Stimulated activated CD8-positive, alpha-beta memory T cell treated with anti-CD3 and anti-CD28 coated beads, Interleukin-4, amount 100 ng/mL, for 24 hours (primary cell): ENCODE measurements at places on chromosomes 5 and 9.

DNA sequence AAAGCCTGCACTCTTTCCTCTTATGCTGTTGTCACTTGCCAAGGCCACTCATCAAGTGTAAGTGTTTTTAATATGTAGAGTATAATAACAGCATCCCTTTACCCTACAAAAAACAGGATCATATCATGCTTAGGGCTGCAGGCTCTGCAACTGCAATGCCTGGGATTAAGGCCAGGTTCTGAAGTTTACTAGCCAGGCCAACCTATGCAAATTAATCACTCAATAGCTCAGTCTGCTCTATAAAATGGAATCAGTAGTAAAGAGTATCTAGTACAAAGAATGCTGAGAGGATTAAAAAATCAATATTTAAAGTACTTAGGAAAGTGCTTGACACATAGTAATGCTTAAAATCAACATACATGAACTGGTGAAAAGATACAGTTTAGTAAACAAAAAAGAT, 253.3 kb downstream of the EDIL3 start:
- no peak for DNase-seq

DNA sequence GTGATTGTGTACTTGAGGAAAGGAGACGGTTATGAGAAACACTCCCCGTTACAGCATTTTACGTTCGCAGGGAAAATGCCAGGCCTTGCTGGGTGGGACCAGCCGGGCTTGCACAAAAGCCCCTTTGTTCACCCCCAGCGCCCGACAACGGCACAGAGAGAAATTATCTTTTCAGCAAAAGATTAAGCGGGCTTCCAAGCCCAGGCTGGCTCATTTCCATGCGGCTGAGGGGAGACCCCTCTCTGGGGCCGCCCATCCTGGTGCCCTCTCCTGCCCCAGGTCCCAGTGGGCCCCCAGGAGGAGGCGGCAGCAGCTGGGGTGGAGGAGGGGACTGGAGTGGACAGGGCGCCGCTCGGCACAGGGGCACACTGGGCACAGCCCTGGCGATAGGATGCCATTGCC, 50.8 kb upstream of the NOTCH1 start:
- no peak for DNase-seq

- DNase-seq = peak; percentile 44
Observed at GRCh38 chr9:122051351-122052321, 41.5 kb downstream of the TTLL11 start.

DNA sequence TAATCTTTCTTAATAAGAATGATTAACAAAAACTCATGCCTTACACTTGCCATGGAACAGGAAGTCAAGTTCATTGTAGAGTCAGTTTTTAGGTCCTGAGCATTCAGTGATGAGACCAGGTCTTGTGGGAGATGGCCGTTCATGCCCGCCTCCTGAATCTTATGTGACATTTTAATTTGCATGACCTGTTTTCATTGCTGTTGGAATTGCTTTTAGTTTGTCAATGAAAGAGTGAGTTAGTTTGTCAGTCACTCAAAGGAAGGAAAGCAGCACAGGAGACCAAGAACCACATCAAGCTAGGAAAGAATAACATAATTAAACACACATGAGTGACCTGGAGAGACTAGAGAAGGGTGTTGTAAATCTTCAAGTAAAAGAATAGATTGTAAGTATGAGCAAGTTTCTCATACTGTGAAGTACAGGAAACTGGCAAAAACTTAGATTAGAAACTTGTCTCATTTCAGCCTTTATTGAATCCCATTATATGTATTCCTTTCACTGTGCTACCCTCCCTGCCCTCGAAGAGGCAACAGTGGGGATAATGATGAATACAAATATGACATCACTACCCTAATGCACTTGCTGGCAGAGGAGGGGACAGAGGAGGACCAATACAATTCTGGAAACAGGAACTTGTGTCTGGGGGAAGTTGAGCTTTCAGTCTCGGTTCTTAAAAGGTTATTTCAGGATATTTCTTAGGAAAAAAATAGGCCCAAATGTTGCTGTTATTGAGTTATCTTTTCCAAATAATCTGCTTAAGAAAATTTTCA, 64.3 kb upstream of the C6 start:
- DNase-seq = no peak

- no peak for DNase-seq
Observed at GRCh38 chr9:77424993-77425392, 223.1 kb downstream of the GNA14 start.

DNA sequence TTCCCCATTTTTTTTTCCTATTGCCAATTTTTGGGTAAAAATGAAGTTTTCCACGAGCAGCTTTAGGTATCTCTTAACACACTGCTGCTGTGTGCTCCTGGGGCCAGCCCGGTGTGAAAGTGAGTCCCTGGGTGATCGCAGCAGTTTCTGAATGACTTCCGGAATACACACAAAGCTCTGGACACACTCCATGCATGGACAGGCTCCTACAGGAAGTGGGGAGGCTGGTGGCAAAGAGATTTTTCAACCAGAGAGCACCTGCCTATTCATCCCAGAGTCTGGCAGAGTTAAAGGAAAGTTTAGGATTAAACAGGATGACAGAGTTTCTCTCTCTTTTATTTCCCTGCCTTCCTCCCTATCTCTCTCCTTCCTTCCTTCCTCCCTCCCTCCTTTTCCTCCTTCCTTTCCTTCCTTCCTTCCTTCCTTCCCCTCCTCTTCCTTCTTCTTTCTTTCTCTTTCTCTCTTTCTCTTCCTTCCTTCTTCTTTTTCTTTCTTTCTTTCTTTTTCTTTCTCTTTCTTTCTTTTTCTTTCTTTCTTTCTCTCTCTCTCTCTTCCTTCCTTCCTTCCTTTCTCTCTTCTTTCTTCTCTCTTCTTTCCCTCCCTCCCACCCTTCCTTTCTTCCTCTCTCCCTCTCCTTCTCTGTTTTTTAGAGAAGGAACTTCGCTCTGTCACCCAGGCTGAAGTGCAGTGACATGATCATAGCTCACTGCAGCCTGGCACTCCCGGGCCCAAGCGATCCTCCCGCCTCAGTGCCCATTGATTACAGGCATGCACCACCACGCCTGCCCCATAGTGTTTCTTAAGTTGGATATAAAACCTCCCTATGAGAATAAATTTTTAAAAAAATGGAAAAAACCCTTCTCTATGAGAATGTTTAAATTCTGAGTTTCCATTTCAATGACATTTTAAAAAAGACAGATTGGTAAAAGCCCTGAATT, 38.7 kb upstream of the UBTD2 start:
- no peak for DNase-seq

DNA sequence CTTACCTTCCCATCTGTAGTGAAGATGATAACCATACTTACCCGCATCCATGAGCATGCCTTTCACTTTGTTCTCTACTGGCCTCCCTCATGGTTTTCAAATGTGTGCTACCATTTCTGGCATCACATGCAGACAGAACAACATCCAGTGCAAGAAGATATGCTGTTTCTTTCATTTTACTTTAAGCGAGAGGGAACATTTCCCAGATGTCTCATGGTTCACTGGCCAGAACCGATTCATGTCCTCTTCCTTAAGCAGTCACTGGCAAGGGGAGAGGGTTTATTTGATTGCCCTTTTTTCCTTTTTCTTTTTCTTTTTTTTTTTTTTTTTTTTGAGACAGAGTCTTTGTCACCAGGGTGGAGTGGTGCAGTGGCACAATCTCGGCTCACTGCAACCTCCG, 37.7 kb downstream of the ARRDC3 start:
- no peak for DNase-seq

DNA sequence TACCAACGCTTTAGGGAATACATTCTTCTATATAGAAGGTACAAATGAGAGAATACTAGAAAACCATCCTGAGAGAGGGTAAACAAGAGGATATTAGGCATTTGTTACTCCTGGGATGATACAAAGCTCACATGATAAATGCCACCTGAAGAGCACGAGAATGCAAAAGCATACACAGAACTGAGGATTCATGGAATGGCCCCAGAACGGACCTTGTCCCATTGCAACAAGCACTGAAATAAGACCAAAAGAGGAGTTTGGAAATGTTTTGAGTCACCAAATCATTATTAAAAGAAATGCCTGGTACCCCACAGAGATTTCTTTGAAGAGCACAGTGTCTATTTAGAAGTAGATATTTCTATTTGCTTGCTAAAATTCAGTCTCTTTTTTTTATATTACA, 173.5 kb downstream of the TTC39B start:
- no peak for DNase-seq

DNA sequence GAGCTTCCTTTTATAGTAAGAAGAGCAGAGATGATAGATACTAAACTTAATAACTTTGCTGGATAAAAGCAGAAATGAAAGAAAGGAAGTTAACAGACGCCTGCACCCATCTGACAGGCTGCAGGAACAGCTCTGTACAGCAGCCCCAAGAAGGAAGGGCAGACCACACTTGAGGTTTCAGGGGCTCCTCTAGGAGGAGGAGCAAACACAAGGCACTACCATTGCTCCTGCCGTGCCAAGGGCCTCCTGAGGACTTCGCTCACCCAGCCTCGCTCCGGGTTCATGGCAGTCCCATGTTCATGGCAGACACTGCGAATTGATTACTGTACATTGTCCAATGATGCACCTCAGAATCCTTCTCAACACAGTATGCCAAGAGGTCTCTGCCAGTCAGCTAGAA, 85.1 kb downstream of the AMBP start:
- DNase-seq = no peak

- DNase-seq = no peak
Observed at GRCh38 chr5:173833196-173833985, 54.8 kb upstream of the CPEB4 start.

GRCh38 chr9:124790801-124791505, 14.0 kb downstream of the OLFML2A start:
- DNase-seq = no peak

GRCh38 chr5:154163327-154164248, 26.9 kb upstream of the GALNT10 start:
- DNase-seq = no peak

- DNase-seq = no peak
Observed at GRCh38 chr5:61177716-61178115, 15.4 kb upstream of the SMIM15 start.

DNA sequence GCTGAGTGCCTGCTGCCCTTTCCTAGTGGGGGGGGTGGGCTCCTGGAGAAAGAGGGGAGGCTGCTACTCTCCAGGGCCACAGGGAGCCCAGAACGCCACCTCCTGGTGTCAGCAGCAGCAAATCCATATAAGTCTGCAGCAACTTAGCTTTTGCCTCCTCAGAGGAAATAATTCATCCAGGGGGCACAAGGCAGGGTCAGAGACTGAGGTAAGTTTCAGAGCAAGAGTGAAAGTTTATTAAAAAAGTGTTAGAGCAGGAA, 4.0 kb upstream of the CLPTM1L start:
- DNase-seq = no peak

- DNase-seq = no peak
Observed at GRCh38 chr9:97510797-97511654, 9.6 kb downstream of the TMOD1 start.

DNA sequence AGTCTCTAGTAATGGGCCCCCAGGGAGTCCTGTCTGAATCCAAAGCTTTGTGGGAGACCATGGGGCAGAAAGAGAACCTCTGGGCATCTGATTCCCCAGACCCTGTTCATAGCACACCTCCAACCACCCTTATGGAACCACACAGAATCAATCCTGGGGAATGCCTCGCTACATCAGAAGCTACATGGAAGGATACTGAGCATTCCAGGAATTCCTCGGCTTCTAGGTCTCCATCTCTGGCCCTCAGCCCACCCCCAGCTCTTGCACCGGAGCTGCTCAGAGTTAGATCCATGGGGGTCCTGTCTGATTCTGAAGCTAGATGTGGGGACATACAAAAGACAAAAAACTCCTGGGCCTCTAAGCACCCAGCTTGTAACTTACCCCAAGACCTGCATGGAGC, 28.4 kb downstream of the VCP start:
- DNase-seq = no peak

DNA sequence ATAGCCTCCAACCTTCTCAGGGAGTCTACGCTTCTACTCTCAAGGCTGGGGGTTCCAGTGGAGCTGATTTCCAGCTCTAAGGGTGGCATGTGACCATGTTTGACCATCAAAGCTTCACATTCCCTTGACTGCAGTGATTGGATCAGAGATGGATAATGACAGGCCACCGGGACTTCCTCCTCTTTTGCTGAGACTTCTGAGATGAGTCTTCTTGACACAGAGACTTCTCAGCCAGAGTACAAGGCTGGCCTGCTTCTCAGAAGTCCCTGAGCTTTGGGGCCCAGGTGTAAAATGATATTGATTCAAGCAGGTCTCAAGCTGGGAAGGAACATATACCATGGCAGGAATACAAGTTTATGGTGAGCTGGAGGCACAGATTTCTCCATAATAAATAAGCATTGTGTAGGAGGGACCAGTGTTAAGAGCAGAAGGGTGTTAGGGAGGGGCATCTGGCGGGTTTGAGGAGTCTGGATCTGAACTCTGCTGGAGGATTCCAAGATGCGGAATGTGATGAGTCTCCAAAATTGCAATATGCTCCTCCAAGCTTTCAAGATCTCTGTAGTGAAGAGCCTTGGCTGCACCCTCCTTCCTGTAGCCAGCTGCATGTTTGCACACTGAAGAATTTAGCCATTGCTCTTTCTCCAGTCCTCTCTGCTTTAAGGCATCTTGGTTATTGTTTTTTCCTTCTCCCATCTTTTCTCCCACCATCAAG, 41.7 kb upstream of the HSD17B4 start:
- no peak for DNase-seq

GRCh38 chr9:32430720-32431119, 46.3 kb downstream of the ACO1 start:
- DNase-seq = no peak

DNA sequence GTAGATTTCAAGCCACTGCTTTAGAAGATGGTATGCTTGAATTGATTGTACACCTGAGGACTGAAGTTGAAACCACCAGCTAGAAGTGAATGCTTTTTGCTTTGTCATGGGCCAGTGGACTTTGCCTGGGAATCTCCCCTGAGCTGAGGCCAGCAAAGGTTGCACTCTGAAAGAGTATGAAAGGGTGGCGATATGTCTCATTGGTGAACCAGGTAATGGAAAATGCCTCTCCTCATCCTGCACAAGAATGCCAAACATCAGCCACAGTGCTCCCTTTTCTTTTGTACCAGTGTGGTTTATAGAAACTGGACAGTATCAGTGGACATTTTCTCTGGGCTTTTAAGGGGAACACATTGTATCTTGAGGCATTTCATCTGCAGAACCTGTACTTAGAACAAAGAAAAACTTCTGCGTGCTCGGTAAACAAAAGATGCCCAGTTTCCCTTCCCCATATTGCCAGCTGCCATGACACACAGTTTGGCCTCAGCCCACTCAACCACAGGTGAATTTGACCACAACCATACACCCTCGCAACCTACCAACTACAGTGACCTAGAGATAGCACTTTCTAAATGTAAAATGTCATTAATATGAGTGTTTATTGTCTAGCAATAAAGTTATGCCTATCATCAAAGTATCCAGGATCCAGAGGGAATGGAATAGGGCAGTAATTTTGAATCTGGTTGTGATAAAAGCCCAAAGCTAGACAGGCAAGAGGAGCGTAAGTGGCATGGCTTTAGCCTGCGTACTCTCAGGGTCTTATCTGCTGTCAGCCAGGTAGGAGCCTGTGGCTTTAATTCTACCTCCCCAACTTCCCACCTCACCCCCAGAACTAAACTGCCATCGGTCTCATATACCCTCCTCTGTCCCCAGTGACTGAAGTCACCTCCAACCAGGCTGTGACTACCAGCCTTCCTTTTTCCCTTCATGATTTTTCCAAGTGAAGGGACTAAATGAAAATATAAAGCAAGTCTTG, 79.5 kb upstream of the LHFPL2 start:
- no peak for DNase-seq
